NCI-H748 treated with DMSO at 0.1 percent for 48 hours (cell line): ENCODE measurements at places on chromosomes 5 and 9.

- DNase-seq: no peak
Measured at GRCh38 chr9:128163027-128163515, 3.0 kb downstream of the BBLN start.

DNA sequence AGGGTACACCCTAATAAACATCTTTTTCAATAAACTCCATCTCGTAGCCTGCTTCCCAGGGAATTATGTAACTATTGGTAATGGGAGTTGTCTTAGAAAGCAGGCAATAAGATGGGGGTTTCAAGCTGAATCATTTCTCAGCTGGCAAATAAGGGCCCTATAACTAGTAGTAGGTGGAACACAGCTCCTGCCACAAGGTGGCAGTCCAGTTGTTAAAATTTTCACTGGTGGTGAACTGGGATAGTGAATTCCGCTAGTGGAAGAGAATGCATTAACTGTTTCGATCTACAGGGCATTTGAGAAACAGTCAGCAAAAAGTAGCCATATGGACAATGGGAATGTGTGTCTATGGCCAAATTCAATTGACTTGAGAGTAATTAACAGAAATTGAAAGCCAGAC lies 27.7 kb downstream of the PCDHB15 start:
- no peak for DNase-seq

- no peak for DNase-seq
Measured at GRCh38 chr5:80125962-80126480, 90.9 kb downstream of the THBS4 start.

DNA sequence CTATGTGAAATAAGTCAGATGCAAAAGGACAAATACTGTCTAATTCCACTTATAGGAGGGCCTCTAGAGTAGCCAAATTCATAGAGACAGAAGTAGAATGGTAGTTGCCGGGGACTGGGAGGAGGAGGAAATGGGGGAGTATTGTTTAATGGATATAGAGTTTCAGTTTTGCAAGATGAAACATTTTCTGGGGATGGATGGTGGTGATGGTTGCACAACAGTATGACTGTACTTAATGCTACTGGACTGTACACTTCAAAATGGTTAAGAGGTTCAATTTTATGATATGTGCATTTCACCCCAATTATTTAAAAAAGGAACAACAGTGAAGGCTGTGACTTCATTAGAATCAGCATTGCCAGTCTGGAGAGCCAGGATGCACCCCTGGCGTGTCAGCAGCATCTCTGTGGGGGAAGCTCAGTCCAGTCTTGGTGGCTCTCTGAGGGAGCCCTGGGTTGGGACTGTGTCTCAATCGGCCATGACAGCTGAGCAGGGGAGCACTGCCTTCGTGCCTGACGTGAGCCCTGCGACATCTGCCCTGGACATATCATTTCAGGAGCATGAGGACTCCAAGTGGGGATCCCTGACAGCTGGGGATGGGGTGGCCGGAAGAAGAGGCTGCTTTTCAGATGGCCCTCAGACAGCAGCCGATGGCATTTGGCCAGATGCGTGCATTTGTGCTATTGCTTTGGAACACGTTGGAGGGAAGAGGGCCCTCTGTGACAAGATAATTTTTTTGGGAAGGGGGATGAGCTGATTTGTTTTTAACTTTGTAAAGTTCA lies 130.8 kb upstream of the STC2 start:
- DNase-seq: no peak

DNA sequence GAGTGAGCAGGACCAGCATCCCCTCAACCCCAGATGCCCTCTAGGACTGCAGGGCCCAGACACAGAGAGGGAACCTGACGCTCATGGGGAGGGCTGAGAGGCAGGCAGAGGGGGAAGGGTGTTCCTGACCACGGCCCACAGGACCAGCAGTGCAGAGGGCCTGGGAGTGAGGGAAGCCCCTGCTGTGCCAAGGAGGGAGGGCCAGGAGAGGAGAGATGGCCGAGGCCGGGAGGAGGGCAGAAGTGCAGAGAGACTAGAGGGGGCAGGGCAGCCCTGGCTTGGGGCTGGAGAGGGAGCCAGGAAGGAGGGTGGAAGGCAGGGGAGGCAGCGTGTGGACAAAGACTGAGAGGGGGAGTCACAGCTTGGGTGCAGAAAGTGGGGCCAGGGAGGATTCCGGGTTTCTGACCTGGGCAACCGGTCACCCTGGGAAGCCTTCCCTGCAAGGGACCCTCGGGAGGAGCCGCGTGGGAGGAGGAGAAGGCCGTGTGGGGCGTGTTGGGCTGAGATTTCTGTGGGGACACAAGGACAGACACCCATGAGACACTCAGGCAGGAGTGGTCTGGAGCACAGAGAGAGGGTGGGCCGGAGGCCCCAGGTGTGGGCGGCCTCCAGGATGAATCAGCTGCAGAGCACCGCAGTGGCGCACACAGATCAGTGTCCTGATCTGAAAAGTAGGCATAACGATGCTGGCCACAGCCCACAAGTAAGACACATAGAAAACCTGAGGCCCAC lies 117.5 kb downstream of the ADAMTS2 start:
- DNase-seq: no peak

- no peak for DNase-seq
Measured at GRCh38 chr5:137167187-137167586, 331.9 kb downstream of the SPOCK1 start.

DNA sequence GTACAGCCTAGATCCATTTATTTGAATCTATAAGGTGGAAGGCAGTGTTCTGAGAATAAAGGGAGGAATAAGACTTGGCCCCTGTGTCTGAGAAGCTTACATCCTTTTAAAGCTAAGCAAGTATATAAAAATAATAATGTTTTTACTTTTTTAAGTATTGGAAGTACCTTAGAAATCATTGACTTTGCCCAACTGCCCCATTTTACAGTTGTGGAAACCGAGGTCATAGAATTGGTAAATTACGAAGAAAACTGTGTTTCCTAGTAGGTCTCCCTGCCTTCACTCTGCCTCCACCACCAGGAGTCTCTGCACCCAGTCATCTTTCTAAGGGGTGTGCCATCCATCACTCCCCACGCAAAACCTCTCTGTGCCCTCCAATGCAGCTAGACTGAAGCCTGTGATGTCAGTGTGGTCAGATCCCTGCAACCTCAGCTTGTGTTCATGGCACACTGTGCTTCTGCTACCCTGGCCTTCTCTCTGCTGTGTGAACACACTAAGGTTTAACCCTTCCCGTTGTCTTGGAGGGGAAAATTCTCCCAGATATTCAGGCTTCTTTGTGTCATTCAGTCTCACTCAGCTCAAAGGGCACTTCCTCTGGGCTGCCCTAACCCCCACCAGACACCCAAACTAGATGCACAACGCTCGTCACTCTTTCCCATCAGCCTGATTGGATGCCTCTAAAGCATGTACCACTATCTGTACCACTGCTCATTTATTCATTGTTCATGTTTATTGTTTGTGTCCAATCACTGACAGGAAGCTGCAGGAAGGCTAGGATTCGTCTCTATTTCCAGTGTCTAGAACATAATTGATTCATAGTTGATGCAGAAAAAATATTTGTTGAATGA lies 18.2 kb downstream of the ADRB2 start:
- DNase-seq: no peak

GRCh38 chr9:101455656-101456240 lies 20.2 kb upstream of the ALDOB start:
- no peak for DNase-seq

- DNase-seq: no peak
Measured at GRCh38 chr9:6887051-6887450, 129.3 kb downstream of the KDM4C start.

DNA sequence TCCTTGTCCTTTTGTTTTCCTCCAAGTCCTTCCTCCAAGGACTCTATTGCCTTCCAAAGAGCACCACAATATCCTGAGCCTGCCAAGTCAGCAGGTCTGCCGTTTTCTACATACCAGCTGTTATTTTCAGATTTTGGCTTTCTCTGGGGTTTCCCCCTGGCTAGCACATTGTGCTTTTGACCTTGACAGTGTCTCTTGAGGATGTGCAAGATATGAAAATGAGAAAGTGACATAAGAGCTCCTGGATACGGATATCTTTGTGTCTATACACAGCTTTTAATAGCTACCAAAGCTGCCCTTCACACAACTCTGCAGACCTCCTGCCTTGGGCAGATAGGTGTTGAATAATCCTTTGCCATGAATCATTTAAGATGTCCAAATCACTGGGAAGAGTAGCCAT lies 67.0 kb downstream of the HAPLN1 start:
- DNase-seq: no peak

- DNase-seq: no peak
Measured at GRCh38 chr5:43674536-43674935, 71.6 kb downstream of the NNT start.

DNA sequence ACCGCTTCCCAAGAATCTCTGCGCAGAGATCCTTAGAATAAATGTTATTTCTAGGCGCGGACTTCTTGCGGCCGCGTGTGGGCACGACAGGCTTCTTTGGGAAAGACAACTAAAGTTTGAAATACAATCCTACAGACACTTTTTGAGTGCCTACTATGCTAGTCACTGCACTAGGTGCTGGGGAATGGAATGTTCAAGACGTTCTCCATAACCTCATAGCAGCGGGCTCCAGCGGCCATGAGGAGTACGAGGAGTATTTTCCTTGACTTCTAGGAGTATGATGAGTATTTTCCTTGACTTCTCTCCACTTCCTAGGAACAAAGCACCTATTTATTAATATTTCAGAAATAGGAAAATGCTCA lies 636 bp upstream of the PWWP2A start:
- no peak for DNase-seq

- DNase-seq: no peak
Measured at GRCh38 chr9:100204796-100205195, 105.8 kb downstream of the INVS start.

DNA sequence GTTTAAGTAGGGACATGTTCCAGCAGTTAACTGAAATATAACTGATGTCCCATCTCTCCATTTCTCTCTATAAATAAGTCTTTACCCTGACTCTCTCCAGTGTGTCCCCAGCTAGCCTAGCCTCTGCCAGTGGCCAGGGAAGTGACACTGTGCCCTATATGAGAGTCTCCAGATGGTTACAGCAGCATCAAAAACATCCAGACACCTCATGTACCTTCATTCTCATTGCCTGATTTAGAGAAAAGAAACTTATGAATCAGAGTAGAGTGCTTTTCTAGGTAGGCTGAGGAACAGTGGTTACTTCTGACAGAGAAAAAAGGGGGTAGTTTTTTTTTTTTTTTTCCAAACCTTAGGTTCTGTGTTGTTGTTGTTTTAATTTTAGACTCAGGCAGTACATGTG lies 148.5 kb downstream of the GNAQ start:
- no peak for DNase-seq

DNA sequence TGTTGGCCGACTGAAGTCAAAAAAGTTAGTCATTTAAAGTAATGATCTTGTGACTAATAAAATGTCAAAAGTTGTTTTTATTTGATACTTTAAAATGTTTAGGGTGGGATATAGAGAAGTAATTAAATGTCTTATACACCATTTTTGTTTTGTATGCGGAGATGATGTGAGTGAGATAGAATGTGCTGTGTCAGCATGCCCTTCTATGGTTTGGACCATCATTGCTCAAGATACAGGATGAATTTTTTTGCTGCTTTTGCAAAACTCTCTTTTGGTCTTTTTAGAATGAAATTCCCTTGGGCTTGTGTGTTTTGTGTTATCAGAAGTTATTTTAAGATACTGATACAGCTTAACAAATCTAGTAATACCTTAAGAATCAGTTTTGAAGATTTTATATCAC lies 12.5 kb downstream of the SRFBP1 start:
- no peak for DNase-seq

DNA sequence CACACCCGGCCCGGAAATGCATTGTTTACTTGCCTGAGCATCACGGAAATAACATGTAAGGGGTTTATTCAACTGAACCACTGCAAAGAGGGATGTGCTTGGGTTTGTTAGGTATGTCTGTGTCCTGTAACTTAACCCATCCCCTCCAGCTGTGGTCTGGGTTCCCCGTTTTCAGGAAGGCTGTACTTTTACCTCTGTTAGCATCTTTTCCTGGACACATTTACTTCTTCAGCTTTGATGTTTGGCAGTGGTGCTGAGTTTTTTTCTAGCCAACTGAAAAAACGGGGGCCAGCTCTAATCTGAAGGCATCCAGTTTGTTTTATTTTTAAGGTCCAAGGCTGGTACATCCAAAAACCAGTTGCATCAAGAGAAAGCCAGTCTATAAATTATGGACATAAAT lies 561.8 kb downstream of the BNC2 start:
- DNase-seq: no peak

DNA sequence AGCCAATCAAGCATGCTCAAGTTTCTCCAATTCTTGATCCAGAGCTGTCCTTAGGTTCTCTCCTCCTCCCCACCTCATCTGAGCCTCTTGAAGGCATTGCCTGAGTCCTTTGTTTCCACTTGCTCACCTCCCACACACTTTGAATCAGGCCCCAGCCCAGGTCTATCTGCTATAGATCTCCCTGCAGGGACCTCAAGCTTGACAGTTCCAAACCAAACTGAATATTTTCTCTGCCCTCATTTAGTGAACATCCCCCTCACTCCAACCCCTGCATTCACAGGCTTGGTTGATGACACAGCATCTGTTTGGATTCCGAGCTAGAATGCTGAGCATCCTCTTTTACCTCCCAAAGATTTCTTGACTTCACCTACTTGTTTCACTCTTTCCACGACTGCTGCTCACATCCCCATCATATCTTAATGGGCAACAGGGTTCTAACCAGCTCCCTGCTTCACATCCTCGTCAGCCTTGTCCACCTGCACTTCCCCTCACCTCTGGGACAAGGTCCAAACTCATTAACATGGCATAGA lies 474.5 kb downstream of the ZSWIM6 start:
- no peak for DNase-seq

DNA sequence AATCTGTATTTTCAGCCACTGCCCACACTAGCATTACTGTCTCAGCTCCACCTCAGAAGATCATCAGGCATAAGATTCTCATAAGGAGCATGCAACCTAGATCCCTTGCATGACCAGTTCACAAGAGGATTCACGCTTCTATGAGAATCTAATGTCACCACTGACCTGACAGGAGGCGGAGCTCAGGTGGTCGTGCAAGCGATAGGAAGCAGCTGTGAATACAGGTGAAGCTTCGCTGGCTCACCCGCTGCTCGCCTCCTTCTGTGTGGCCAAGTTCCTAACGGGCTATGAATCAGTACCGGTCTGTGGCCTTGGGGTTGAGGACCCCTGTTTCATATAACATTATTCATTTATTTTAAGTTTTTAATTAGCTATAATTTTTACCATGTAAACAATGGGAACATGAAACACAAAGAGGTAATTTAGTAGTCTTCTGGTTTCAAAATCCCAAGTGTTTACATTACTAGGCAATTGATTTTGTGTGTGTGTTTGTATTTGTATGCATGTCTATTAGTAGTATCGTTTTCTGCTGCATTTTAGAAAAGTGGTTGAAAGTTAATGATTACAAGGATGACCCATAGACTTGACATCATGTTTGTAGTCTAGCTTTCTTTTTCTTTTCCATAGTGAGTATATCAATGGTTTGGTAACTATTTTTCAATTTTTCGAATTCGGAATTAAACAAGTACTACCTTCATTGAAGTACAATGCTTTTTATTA lies 159.4 kb downstream of the TENT4A start:
- peak; percentile 99 for DNase-seq

GRCh38 chr9:36499174-36499890 lies 73.4 kb upstream of the MELK start:
- peak; percentile 83 for DNase-seq

DNA sequence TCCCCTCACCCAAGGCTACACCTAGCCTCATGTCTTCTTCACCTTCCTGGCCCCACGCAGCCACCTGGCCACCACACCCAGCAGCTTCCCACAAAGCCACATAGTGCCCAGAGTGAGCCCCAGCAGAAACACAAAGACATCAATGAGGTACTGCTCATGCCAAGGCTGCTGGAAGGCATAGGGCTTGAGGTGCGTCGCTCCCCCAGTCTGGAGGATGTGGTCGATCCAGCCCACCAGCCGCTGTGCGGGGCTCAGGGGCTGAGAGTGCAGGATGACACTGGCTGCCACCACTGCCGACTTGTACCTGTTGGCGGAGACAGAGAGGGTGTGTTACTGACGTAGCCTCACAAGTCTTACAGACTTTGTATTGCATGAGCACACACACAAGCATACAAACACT lies 15.8 kb upstream of the CAPSL start:
- DNase-seq: no peak
